ENCODE measurements at places on chromosomes 2 and 18. TPM values are rescaled to one million over a fixed set of nuclear protein-coding genes. Genes with fewer than 3 reads are reported as not detected.

The NLRC4 gene
- 0.20 TPM for total RNA-seq

The EDAR gene
- 0.64 TPM for total RNA-seq

The RMDN2 gene
- 43.7 TPM for total RNA-seq

The SETBP1 gene
- 33.6 TPM for total RNA-seq

The MFSD2B gene
- total RNA-seq, result not detected

The POTEJ gene
- total RNA-seq, result not detected

The DSG4 gene
- not detected for total RNA-seq

The DNAJB2 gene
- total RNA-seq, result 58.8 TPM

The CD8B gene
- total RNA-seq, result not detected

The FER1L5 gene
- total RNA-seq, result not detected

The MDH1B gene
- total RNA-seq, result 365 TPM

The SP9 gene
- total RNA-seq, result not detected

The DSC3 gene
- total RNA-seq, result 0.16 TPM

The NMS gene
- not detected for total RNA-seq

The REG1B gene
- total RNA-seq, result not detected

The EEF1B2 gene
- 117 TPM for total RNA-seq

The THOC1 gene
- total RNA-seq, result 109 TPM

The RAB17 gene
- 54.8 TPM for total RNA-seq

The ATP6V1C2 gene
- total RNA-seq, result 43.0 TPM
